ENCODE measurements at places on chromosomes 13 and 19. TPM values are rescaled to one million over a fixed set of nuclear protein-coding genes. Genes with fewer than 3 reads are reported as not detected.

Gene SSBP4
- 153 TPM for total RNA-seq

Gene CYSLTR2
- 3.9 TPM for total RNA-seq

Gene CEACAM8
- total RNA-seq: not detected

Gene KLK7
- not detected for total RNA-seq

Gene ERICH4
- not detected for total RNA-seq

Gene IZUMO4
- total RNA-seq: 10.5 TPM

Gene VN1R4
- not detected for total RNA-seq

Gene CLC
- 1.5 TPM for total RNA-seq

DNA sequence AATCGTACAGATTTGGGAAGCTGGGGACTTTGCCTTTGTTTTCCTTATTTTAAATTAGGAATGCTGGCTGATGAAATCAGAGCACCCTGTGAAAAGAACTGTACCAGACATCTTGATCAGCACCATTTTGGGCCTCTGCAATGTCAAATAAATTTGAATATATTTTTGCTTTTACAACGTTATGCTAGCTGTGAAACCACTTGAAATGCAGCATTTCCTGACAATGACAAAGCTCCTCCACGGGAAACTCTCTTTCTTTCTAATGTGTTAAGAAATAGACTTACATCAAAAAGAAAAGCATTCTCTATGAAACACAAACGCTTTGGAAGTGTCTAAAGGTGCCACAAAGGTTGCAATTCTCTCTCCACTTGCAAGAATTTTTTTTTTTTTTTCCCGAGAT lies 47.1 kb upstream of the MAP3K10 start:
- DNase-seq: no peak

- DNase-seq: no peak
These were observed 57.1 kb upstream of the MCF2L start for GRCh38 chr13:112911883-112912282.

DNA sequence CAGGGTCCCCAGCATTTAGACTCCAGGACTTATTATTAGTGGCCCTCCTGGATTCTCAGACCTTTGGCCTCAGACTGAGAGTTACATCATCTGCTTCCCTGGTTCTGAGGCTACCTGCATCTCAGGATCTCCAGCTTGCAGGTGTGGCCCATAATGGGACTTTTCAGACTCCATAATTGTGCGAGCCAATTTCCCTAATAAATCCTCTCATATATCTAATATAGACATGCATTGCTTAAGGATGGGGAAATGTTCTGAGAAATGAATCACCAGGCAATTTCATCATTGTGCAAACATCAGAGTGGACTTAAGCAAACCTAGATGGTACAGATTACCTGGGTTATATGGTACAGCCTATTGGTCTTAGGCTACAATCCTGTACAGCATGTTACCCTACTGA lies 116.5 kb upstream of the FBXL3 start:
- DNase-seq: no peak

GRCh38 chr13:113881614-113882266 lies 17.9 kb upstream of the GAS6 start:
- no peak for DNase-seq

DNA sequence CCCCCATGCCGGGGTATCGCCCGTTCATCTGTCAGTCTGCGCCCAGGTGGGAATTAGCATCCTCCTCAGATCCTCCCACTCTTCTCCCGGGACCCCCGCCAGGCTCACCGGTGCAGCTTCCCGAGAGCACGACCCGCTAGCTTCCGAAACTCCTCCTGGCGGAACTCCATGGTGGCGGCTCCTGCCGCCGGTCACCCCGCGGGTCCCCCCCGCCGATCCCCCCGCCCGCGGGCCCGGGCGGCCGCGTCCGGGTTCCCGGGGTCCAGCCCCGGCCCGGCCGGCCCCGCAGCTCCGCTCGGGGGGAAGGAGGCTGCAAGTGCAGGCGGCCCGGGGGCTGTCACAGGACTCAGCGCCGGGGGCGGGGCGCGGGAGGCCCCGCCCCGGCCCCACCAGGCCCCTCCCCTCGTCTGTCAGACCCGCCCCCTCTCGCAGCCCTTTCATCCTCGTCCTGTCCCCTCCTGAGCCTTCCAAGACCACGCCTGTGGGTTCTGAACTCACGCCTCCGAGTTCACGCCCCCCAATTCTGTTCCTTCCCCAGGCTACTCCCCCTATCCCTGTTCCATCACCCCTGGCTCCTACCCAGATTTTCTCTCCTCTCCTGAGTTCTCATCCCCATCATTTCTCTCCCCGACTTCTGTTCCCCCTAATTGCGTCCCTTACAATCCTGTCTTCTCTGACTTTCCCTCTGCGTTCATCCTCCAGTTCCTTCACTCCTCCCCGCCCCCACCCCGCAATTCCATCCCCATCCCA lies at the start of gene SLC17A7:
Gene SLC17A7, minus strand, starts transcription at position 318 of the 750 bp plus-strand sequence. Its CDS starts 148 bp downstream, at position 170.
- peak; percentile 66 for DNase-seq

DNA sequence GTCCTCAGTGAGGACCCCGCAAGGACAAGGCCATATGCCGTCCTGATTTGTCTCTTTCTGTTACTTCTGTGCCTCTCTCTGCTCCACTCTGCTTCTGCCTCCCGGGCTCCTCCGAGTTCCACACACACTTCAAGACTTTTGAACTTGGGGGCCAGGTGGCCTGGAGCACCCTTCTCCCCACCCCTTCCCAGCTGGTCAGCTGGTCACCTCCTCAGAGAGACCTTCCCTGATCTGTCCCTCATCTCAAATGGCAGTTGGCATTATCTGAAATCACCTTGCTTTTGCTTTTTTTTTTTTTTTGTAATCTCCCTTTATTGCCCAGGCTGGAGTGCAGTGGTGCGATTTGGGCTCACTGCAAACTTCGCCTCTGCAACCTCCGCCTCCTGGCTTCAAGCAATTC lies 2.2 kb upstream of the S1PR5 start:
- no peak for DNase-seq

- DNase-seq: no peak
These were observed 10.3 kb downstream of the SH3GL1 start for GRCh38 chr19:4390017-4390566.

GRCh38 chr13:111272117-111272516 lies 48.3 kb upstream of the TEX29 start:
- no peak for DNase-seq

GRCh38 chr13:75454497-75454896 lies 27.5 kb downstream of the TBC1D4 start:
- DNase-seq: no peak

GRCh38 chr19:661427-662196 lies 1.4 kb downstream of the RNF126 start:
- peak; percentile 80 for DNase-seq

All from activated CD4-positive, alpha-beta memory T cell treated with anti-CD3 and anti-CD28 coated beads, Interleukin-2, amount 10 ng/mL, durations not matched to agents 7 days and 5 days (primary cell).